ENCODE measurements at places on chromosomes 5 and 9.

DNA sequence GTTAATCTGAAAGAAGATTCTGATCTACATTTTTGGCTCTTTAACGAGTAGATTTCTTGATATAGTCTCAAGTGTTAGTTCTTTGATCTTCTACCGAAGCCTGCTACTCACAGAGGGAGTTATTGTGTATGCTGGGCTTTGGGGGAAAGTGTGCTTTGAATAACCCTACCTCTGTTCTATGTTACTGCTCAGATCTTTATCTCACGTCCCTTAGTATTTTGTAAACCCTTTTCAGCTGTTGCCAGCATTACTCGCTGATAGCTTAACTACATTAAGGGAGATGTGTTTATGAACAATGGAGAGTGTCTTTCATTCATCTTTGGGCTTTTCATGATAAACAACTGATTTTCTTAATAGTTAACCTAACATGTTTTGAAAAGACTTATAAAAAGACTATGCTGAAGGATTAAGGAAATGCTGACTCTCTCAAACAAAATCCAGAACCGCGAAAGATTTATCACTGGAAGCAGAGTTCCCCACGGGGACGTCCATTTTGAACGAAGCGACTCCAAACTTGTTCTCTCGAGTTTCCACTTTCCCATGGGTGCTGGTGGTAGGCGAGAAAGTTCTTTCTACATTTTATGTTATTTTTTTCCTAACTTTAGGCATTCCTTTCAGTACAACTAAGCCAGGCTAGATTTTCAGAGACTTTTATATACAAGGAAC is 27.9 kb upstream of the ALDH1A1 start:
- no peak for DNase-seq

GRCh38 chr9:34502891-34503290 is 19.9 kb downstream of the ENHO start:
- no peak for DNase-seq

DNA sequence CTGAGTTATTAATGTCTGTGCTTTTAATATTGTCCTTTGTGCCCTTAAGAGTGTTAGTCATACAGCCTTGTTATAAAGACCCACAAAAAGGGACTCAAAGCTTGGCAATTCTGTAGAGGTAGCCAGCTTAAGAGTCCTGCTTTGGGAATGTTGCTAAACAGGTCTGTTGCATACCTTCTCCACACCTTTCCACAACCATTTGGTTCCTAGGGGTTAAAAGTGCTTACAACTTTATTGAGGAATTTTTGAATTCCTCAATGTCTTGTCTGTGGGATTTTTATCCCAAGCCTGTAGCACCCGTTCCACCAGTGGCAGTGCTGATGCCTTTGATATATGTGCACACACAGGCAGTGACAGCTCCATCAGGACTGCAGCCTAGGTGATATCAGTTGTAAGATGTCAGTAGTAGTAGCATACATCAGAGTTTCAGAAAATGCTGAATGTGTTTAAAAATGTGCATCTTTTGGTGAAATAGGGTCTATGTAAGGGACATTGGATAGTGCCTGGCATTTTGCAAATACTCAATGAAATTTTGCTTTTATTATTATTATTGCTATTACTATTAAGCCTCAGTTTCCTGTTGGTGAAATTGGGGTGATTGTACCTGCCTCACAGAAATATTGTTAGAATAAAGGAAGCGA is 68.5 kb downstream of the WWC1 start:
- DNase-seq, result no peak

GRCh38 chr5:92242170-92242569 is 859.1 kb upstream of the ARRDC3 start:
- no peak for DNase-seq

DNA sequence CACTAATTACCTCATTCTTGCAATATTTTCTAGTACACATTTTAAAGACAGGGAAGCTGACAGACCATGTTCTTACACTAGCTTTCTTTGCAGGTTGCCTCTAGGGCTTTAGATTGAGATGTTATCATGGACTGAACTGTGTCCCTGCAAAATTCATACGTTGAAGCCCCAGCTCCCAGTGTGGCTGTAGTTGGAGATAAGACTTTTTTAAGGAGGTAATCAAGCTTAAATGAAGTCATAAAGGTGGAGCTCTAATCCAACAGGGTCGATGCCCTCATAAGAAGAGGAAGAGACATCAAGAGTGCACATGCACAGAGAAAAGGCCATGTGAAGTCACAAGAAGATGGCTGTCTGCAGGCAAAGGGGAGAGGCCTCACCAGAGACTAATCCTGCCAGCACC is 471.2 kb upstream of the ACTBL2 start:
- no peak for DNase-seq

DNA sequence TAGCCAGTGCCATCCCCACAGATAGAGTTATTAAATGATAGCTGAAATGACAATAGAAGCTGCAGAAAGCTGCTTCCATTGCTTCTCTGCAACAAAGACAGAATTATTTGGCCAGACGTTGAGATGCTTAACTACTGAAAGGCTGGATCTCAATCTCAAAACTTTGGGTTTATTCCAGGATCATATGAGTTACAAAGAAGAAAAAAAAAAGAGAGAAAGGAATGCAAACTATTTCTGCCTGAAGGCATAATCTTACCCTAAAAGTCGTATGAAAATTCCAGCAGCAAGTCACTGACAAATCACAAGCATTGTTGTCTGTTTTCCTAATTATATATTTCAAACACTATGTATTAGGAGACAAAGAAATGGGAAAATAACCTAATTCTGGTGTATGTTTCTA is 12.8 kb upstream of the TYRP1 start:
- DNase-seq, result no peak

DNA sequence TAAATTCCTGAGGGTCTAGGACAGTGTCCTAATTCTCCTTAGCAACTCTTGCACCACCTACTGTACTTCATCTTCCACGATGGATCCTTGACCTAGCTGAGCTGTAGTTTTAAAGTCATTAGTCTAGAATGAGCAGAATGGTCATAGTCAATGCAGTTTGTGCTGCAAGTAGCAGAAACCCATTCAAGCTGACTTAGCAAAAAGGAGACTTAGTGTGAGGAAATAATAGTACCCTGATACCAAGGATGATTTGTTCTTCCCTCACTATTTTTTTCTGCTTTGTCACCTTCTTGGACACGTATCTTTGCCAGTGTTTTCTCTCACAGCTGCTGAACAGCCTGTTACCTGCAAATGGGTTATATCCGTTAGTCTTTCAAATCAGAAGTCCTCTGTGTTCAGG is 5.3 kb downstream of the MFAP3 start:
- no peak for DNase-seq

- DNase-seq, result no peak
Observed at GRCh38 chr5:128464596-128464995, 73.4 kb downstream of the FBN2 start.

- DNase-seq, result no peak
Observed at GRCh38 chr5:146015001-146015400, 78.6 kb downstream of the SH3RF2 start.

GRCh38 chr5:11640158-11640873 is 263.9 kb downstream of the CTNND2 start:
- DNase-seq, result no peak
